ENCODE measurements at places on chromosomes 1 and 21.

GRCh38 chr21:39224930-39225329, 41.7 kb upstream of the PSMG1 start:
- DNase-seq, result no peak

DNA sequence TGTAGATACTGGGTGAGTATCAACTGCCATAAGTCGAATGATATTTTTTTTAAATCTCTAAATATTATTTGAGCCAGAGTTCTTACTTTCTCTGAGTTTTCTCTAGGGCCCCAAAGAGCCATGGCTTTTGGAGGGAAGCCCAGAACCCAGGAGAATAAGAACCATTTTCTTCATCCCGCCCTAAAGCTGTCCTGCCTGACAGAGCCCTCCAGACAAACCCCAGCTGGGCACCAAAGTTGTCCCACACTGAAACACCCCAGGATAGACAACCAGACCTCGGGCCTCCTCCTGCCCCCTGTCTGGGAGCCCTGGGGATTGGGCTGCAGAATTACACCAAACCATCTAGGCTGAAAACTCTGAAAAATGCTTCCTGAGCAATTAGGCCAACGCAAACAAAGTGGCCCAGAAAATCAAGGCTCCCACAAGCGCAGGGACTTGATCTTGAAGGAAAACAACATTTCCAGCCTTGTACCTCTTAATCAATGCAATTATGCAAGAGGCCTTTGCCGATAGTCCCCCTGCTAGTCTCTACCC, 113.1 kb downstream of the RRAGC start:
- DNase-seq, result no peak

GRCh38 chr1:228478912-228479711, 8.1 kb upstream of the RNF187 start:
- no peak for DNase-seq

- no peak for DNase-seq
Measured at GRCh38 chr1:3729594-3730542, 22.4 kb upstream of the CCDC27 start.

DNA sequence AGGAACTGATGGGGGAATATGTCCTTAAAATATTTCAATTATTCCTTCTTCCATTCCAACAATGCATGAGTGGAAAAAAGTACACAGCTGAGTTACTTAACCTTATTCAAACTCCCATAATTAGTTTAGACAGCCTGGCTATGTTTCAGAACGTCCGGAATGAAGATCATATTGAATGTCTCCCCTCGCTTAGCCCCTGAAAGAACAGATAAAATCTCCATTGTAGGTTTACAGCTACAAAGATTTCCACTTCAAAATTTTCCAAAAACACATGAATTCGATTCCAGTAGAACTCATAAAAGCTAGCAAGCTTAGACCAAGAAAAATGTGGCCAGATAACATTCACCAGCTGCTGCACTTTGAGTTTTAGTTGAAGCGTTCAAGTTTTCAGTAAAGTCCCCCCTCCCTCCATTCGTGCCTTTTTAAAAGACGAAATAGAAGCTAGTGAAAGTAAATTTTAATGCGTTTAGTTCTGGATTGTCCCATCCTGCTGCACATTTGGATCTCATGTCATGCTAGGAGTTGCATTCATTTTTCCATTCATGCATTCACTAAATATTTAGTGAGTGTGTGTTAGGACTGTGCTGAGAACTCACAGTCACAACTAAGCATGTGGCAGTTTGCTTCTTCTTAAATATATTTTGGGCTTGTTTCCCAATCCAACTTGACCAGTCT, 29.4 kb upstream of the SSX2IP start:
- no peak for DNase-seq

GRCh38 chr1:186681121-186681520, 898 bp upstream of the PTGS2 start:
- no peak for DNase-seq

DNA sequence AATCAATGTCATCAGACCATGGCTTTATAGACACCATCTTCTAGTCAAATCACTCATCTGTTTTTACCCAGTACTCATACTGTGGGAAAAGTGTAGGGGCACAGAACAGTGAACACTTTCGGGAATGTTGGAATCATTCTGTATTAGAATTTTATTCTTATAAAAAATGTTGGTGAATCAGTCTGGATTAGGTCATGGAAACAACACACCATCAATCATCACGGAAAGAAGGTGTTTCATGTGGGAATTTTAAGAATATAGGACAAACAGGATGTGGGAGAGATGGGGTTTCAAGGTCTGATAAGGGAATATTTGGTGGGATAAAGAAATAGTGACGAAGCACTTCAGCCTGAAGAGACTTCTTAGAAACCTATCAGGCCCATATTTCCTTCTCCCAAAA, 17.3 kb downstream of the GBP1 start:
- no peak for DNase-seq

GRCh38 chr1:84619383-84620102, 45.3 kb upstream of the CTBS start:
- DNase-seq, result peak; percentile 84

DNA sequence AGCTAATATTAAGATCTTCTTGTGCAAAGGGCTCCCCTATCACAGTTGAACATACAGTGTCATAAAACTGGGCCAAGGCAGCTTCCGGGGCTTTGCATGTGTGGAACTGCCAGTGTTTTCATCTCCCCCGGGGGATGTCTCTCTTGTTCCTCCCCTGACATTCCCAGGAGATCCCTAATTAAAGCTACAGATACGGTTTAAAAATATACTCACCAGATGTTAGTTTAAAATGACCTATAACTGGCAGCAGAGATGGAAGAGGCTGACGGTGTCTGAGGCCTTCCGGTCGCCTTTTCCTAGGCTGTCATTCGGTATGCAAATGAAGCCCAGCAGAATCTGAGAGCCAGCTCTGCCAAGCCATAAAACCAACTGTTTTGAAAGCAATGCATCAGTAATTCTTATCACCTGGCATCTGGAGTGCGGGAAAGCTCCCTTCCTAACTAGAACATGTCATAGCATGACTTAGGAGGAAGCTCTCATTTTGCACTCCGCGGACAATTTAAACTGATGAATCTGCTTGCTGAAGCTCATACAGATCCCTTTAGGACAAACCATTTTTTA, 436.5 kb upstream of the VAMP3 start:
- DNase-seq, result peak; percentile 73

GRCh38 chr1:237709355-237709754, 181.4 kb downstream of the ZP4 start:
- DNase-seq, result no peak

DNA sequence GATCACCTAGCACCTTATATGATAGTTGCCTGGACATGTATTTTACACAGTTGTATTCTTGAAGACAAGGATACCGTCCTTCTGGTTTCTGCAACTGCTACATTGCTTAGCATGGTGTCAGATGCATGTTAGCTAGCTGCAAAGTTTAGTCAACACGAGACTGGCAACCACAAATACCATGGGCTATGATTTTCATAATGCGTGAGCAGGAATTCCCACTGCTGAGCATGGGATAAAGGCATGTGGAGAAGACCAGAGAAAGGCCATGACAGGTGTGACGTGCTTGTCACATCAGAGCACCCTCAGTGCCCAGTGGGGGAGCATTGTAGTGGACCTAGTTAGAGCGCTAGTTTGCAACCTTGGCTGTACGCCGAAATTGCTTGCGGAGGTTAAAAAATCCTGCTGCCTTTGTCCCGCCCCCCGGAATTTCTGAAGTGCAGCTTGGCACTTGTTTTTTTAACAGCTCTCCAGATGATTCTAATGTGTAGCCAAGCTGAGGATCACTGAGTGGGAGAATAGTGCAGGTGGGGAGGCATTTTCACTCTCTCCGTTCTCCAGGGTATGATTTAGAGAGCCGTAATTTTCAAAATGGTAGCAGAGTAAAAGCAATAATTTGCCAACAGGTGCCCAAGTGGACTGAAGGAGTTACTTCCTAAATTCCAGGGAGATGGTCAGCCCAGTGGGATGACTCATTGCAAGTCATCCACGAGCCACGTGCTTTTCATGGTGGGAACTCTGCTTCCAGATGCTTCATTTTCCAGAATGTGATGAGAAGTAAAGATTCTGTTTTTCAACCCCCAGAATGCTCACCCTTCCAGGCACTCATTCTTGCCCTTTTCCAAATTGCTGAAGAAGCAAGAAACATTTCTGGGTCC, 81.0 kb downstream of the CNIH3 start:
- peak; percentile 23 for DNase-seq

GRCh38 chr21:45128613-45129188, 54.3 kb downstream of the ADARB1 start:
- DNase-seq, result peak; percentile 29

GRCh38 chr1:65316233-65316632, 6.9 kb downstream of the DNAJC6 start:
- DNase-seq, result no peak

GRCh38 chr1:194366705-194367104, 1180.3 kb upstream of the B3GALT2 start:
- DNase-seq, result no peak

DNA sequence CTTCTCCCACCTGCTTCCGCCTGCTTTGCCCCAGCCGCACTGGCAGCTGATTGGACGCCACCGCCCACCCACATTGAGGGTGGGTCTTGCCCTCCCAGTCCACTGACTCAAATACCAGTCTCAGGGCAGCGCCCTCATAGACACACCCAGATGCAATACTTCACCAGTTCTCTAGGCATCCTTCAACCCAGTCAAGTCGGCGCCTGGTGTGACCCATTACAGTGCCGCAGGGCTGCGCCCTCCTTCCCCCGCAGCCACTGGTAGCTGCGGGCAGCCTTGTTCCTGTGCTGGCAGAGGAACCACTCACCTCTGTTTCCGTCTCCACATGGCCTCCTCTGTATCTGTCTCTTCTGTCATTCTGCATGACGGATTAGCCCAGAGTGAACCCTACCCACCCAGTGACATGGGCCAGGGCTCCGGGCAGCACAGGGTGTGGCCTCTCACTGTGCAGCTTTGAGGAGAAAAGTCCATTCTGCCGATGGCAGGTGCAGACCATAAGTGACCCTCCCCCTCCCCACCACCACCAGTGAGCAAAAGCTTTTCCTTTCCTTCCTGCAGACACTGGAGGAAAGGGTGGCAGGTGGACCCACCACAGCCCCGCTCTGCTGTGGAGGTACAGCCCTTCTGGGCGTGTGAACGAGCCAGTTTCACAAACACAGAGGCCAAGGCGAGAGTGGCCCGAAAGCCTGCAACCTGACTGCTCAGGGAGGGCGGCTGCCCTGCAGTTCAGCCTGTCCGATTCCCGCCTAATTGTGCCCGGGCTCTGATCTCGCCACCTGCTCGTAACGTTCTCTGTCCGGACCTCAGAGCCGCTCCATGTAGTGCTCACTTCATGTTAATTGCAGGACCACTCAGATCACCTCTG, 57.1 kb downstream of the FAAP20 start:
- no peak for DNase-seq

- no peak for DNase-seq
Measured at GRCh38 chr21:33219954-33220353, 9.8 kb upstream of the IFNAR2 start.

DNA sequence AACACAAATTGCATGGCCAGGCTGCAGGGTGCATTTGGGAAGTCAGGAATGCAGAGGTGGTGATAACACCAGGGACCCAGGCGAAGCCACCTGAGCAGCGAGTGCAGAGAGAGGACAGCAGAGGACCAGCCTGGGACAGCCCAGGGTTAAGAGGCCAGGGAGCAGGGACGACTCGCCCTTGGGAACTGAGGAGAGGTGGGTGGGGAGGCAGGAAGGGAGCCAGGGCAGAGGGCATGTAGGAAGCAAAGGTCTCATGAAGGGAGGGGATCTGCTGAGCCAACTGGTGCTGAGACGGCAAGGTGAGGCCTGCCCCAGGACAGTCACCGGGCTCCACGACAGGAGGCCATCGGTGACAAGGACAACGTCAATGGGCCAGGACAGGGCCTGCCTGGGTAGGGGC, 16.4 kb downstream of the KIF17 start:
- DNase-seq, result no peak

DNA sequence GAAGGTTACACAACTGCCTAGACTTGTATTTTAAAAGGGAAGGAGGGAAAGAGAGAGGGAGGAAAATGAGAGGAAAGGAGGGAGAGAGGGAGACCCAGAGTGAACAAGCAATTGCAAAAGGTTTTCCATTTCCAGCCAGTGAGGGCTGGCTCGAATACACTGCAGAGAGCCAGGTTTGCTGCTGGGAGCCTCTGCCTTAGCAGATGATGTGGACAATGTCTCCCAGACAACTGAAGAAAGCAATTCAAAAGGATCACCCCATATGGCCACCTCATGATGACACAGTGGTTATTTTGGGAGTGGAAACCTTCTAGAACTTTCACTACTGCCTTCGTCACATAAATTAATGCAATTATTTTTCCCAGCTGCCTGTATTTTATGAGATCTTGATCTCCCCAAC, 86.4 kb downstream of the BCAR3 start:
- no peak for DNase-seq

GRCh38 chr1:992362-992761, 7.5 kb downstream of the HES4 start:
- DNase-seq, result no peak

GRCh38 chr1:14958249-14959058, 195.1 kb upstream of the TMEM51 start:
- DNase-seq, result no peak

DNA sequence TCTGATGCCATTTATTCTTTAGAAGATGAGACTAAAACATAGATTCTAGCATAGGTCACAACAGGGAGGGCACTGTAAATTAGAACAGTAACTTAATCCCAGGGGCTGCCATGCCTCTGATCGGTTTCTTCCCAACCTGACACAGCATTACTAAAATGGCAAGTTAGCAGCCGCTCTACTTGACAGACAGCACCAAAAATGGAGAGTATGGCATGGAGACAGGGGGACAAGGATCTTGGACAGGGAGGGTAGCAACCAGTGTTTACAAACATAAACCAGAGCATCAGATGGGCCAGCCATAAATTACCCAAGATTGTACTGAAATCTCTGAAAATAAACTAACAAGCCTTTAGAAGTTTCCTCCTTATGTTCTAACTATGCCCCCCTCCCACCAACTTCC, 5.9 kb downstream of the DUSP10 start:
- DNase-seq, result no peak

GRCh38 chr1:65229201-65229600, 80.1 kb upstream of the DNAJC6 start:
- no peak for DNase-seq

GRCh38 chr1:182754543-182755314, 34.8 kb upstream of the NPL start:
- DNase-seq, result no peak

DNA sequence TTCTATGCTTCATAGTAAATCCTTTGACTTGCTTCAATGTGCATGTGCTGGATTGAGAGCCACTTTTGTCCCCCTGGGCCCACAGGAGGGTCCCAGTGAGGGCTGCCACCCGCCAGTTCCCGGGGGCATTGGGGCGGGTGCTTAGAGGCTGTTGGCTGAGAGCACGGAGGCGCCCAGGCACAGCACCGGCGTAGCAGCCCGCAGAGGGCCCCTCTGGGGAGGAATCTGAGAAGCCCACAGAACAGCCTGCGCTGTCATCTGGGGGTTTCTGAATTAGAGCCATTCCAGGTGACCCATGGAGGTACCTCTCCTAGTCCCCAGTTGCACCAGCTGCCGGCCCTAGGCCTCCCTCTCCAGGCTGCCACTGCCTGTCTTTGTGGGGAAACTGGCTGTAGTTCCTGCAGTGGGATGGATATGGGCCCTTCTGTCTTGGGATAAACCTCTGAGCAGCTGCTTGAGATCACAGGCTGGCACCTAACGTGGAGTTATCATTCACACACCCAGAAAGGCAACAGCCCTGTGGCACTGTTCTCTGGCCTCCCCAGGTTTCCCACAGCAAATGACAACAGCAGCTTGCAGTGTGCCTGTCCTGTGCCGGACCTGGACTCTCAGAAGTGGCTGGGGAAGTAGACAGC, 39.5 kb downstream of the TMEM51 start:
- DNase-seq, result no peak

- no peak for DNase-seq
Measured at GRCh38 chr21:27565364-27565763, 598.5 kb upstream of the ADAMTS5 start.
